ENCODE measurements at places on chromosomes 12 and 14.

DNA sequence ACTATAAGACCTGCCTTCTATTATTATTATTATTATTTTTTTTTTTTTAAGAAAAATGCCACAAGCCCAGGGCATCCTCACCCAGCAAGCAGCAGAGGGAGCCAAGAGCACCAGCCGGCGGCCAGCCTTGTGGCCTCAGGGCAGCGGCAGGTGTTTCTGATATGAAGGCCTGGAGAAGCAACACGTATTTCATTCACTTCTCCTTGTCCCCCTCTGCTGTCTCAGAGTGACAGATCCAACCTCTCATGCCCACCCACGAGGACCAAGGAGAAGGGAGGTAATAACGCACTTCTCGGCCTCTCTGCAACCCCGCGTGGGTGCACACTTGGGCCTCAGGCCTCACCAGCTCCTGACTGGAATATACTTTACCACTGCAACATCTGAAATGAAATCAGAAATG, 25.4 kb downstream of the CDC42BPB start:
- DNase-seq, result no peak

GRCh38 chr12:4044736-4045730, 171.8 kb upstream of the PARP11 start:
- no peak for DNase-seq

DNA sequence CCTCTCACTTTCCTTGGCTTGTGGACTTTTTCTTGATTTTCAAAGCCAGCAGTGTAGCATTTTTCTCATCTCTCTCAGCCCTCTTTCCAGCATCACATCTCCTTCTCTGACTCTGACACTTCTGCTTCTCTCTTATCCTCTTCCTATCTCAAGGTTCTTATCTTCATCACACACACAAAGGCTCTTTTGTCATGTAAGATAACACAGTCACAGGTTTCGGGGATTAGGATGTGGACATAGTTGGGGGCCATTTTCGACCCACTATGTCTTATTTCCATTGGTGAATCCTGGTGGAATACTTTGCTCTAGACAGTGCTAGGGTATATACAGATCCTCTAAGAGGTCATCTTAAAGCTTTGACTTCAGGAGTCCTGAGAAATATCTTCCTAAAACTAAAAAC, 719.3 kb upstream of the TBX3 start:
- no peak for DNase-seq

- DNase-seq, result no peak
Measured at GRCh38 chr12:111443586-111443985, 37.9 kb downstream of the SH2B3 start.

DNA sequence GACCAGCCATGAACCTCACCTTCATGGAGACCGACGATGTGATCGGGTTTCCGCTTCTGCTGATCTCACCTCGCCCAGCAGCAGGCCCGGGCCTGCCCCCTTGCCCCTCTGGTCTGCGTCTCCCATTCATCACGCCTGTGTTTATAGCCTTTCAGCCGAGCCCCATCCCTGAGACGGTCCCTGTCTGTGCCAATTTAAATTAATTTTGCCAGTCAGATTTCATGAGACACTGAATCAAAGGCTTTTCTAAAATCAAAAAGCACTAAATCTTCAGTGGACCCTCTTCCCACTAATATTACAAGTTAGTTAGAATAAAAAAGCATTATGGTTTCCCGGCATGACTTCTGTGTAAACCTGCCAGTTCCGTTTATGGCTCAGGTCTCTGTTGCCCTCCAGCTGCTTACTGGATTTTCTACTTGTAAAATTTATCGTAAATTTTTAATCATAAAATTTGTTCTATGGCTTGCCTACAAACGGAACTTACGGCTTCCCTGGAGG, 155.9 kb downstream of the ESRRB start:
- DNase-seq, result no peak

- peak; percentile 44 for DNase-seq
Measured at GRCh38 chr14:64880221-64881121, 764 bp upstream of the SPTB start.

- peak; percentile 25 for DNase-seq
Measured at GRCh38 chr12:56104815-56105608, 653 bp downstream of the PA2G4 start.

All from activated CD4-positive, alpha-beta T cell treated with anti-CD3 and anti-CD28 coated beads, Interleukin-2, amount 50 U/mL, for 24 hours (primary cell).